NCI-H748 treated with DMSO at 0.1 percent for 48 hours (cell line): ENCODE measurements at places on chromosomes 2 and 18.

GRCh38 chr2:47070920-47071824, 83.9 kb downstream of the STPG4 start:
- DNase-seq: no peak

DNA sequence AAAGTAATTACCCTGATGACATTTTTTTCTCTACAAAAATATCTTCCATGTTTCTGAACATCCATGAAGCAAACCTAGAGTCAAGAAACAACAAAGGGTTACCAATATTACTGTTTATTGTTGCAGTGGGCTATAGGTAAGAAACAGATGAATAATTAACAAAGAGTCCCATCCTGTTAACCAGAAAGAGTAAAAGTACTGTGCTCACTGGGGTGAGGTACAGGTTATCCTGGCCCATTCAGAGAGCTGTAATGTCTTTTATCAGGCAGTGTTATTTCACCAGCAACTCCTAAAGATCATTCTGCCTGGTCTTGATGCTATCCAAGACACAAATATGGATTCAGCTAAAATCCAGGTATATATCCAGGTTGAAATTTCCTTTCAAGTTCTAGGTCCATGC, 754.9 kb downstream of the SATB2 start:
- DNase-seq: no peak

DNA sequence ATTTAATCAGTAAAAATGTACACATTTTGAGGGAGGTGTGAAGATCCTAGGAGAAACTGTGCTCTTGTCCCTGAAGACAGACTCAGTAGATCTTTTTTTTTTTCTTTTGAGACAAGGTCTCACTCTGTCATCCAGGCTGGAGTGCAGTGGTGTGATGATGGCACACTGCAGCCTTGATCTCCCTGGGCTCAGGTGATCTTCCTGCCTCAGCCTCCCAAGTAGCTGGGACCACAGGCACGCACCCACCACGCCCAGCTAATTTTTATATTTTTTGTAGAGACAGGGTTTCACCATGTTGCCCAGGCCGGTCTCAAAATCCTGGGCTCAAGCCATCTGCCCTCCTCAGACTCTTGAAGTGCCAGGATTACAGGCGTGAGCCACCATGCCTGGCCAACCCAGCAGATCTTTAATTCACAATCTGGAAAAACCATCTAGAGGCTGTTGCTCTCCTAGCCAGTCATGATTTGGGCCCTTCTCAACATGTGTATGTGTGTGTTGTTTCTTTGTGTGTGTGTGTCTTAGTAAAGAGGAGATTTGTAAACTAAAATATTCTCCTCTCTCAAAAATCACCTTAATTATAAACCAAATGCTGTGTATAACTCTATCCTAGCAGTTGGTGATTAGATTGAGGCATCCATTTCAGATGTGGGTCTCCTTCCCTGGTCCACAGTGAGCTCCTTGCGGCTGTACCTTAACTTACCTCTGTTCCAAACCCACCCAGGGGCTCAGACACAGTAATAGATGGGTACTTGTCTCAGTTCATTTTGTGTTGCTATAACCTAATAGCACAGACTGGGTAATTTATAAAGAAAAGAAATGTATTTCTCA, 3.9 kb upstream of the MYCN start:
- DNase-seq: no peak

- no peak for DNase-seq
These were observed 95.3 kb upstream of the B3GNT7 start for GRCh38 chr2:231300020-231300721.

DNA sequence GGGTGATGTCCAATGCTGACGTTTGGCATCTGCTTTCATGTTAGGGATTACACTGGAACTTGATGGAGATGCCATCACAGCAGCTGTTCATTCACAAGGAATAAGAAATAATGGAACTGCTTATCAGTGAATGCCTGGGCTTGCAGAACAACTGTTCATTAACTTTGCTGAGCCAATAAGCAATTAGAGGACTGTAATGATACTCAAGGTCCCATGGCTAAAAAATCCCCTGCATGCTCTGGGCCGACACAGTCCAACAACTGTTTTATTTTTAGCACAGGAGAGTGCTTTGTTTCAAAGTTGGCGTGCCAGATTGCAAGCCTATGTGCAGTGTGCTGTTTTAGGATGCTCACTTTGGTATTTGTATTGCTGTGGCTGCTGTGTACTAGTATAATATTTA, 408.0 kb upstream of the RGPD4 start:
- no peak for DNase-seq

DNA sequence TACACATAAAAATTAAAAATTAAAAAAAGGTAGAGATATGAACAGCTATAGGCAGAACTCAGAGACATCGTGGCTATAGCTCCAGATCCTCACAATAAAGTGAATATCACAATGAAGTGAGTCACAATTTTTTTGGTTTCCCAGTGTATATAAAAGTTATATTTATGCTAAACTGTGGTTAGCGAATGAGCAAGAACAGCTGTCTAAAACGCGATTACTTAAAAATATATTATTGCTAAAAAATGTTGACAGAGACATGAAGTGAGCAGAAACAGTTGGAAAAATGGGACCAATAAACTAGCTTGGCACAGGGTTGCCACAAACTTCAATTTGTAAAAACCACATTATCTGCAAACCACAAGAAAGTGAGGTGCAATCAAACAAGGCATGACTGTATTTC, 551.7 kb upstream of the NETO1 start:
- DNase-seq: no peak

- DNase-seq: no peak
These were observed 154.4 kb downstream of the MYO1B start for GRCh38 chr2:191399601-191400000.

GRCh38 chr2:234289834-234290590, 206.9 kb downstream of the ARL4C start:
- no peak for DNase-seq

DNA sequence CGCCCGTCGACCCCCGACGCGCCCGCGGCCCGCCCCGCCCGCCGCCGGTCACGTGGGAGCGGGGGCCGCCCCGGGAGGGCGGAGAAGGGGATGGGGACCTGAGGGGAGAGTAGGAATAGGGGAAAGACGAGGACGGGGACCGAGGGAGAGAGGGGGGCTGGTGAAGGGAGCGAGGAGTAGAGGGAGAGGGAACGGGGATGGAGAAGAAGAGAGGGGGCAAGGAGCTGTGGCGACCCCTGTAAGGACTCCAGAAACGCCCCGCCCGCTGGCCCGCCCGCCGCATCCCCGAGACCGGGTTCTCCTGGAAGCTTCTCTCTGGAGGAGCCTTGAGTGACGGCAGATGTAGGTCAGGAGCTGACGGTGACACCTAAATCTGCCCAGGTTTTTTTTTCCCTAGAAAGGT, 615 bp downstream of the ADNP2 start:
- peak; percentile 17 for DNase-seq

GRCh38 chr2:15307526-15307925, 253.6 kb downstream of the NBAS start:
- DNase-seq: no peak

GRCh38 chr2:145374165-145374564, 854.2 kb upstream of the ZEB2 start:
- DNase-seq: no peak

- DNase-seq: no peak
These were observed 63.1 kb downstream of the SRD5A2 start for GRCh38 chr2:31517442-31518203.

DNA sequence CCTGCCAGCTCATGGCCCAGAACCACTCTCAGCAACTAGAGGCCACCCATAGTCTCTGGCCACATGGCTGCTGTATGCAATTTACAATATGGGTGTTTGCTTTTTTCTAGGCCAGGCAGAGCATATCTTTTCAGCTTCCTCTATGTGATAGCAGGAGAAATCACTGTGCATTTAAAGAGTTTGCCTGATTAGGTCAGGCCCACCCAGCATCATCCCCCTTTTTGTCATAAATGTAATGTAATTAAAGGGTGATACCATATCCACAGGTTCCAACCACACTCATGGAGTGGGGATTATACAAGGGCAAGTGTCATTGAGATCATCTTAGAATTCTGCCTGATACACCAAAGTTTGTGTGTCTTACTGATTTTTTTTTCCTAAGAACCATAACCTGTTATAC, 71.7 kb upstream of the TTC21B start:
- no peak for DNase-seq

- DNase-seq: peak; percentile 49
These were observed 649 bp downstream of the ESCO1 start for GRCh38 chr18:21599585-21600525.

- no peak for DNase-seq
These were observed 296.4 kb upstream of the ACVR2A start for GRCh38 chr2:147548451-147548850.

- no peak for DNase-seq
These were observed 47.5 kb downstream of the PTPN2 start for GRCh38 chr18:12836551-12836950.

DNA sequence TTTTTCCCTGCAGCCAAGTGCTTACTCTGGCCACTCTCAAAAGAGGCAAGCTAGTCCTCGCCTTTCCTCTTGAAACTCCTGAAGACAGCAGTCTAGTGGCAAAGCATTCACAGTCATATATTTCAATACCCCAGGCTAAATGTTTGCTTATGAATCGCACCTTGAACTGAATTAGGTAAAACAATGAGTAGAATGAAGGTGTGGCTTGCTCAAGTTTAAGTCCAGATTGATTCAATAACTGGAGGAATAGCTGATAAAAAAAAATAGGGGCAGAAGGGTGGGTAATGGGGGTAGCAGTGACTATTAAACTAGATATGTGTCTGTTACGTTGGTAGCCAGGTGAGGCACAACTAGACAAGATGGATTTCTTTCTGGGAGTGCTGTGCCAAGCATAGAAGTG, 88.2 kb upstream of the EPB41L3 start:
- DNase-seq: no peak

DNA sequence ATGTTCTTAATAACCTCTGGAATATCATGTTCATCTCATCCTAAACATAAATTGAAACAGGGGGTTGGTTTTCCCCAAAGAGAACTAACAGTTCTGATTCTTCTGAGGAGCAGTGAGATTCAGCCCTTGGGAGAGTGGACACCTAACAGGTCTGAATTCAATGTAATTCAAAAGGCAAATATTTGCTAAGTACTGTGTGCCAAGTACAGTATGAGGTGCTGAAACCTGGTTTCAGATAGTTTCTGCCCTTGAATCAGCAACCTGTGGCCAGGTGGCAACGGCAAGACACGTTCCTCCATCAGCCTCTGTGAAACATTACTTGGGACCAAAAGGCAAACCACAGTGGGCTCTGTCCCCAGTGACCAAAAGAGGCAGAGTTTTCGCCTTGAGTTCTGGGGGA, 1.3 kb downstream of the LRRC30 start:
- no peak for DNase-seq

GRCh38 chr2:73965053-73965452, 19.7 kb upstream of the TET3 start:
- DNase-seq: no peak

DNA sequence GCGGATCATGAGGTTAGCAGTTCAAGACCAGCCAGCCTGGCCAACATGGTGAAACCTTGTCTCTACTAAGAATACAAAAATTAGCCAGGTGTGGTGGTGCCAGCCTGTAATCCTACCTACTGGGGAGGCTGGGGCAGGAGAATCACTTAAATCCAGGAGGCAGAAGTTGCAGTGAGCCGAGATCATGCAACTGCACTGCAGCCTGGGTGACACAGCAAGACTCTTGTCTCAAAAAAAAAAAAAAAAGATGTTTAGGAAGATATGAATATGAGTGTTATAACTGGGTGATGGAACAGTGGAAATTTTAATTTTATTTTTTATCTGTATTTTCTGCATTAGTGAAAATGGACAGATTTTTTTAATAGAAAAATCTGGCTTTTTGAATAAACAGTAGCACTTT, 14.5 kb downstream of the MAPRE2 start:
- no peak for DNase-seq

- no peak for DNase-seq
These were observed 555.6 kb downstream of the CCDC85A start for GRCh38 chr2:56739413-56739812.

GRCh38 chr2:28377984-28378678, 14.5 kb upstream of the FOSL2 start:
- no peak for DNase-seq

DNA sequence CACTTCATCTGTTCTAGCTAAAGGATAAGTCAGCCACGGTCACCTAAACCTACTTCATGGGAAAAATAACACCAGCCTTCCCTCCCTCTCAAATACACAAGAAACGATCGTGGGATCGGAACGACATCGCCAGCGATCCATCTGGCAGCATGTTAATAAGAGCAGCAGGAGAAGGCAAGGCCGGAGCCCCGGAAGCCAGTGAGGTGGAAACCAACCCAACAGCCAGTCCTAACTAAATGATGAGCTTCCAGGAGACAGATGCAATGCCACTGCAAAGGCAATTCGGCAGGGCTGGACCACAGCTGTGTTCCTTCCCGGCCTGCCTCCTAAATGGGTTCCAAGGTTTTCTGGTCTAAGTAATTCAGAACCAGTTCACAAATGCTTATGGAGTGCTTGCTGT, 117.5 kb downstream of the TMEM163 start:
- DNase-seq: no peak

DNA sequence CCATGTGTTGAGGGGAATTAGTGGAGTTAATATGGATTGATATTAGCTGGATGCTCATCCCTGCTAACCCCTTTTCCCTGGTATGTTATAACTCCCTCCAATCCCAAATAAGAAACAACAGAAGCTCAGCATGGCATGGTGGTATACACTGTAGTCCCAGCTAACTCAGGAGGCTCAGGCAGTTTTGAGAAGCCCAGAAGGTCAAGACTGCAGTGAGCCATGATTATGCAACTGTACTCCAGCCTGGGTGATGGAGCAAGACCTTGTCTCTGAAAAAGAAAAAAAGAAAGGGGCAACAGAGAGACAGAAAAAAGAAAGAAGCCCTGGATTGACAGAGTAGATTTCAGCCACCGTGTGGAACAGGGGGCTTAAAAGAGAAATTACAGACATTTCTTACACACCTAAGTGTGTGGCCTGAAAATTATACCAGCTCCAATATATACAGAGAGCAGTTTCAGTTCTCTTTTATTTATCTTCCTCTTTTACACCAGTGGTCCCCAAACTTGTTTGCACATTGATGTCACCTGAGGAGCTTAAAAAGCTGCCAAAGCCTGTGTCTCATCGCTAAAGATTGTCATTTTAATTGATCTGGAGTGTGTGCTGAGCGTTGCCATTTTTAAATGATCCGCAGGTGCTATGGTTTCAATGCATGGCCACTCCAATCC, 203.6 kb downstream of the UBE2E3 start:
- DNase-seq: no peak

DNA sequence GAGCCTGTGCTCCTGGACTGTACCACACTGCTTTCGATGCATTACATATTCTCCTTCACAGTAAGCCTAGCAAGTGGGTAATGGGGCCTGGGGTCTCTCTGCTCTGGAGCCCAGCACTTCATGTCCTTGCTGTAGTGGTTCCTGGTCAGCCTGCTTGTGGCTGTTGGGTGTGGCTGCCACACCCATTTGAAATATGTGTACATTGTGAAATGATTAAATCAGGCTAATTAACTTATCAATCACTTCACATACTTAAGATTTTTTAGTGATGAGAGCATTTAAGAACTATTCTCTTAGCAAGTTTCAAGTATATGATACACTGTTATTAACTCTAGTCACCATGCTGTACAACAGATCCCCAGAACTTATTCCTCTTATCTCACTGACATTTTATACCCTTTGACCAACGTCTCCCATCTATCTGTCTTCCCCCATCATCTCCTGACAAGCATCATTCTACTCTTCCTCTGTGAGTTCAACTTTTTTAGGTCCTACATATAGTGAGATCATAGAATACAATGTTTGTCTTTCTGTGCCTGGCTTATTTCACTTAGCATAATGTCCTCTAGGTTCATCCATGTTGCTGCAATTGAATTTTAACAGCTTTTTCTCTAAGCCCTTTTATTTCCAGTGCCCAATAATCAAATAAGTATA, 92.1 kb downstream of the LYPD6 start:
- no peak for DNase-seq
